Mucosa of gallbladder (tissue), 1 donor: ENCODE measurements at places on chromosomes 4 and X. TPM values are rescaled to one million over a fixed set of nuclear protein-coding genes. Genes with fewer than 3 reads are reported as not detected.

Gene SLC9B1
- total RNA-seq = 0.81 TPM

Gene UTP14A
- total RNA-seq = 15.0 TPM

Gene ERAS
- total RNA-seq = not detected

Gene PABPC5
- 1.6 TPM for total RNA-seq

Gene ABLIM2
- 11.3 TPM for total RNA-seq

Gene PDLIM3
- total RNA-seq = 85.5 TPM

GRCh38 chr4:20017070-20017776 lies 234.5 kb upstream of the SLIT2 start:
- no peak for DNase-seq
